ENCODE measurements at places on chromosomes 1 and 21.
A peak's percentile ranks its signal among the peaks of the same experiment; 100 is the strongest.

DNA sequence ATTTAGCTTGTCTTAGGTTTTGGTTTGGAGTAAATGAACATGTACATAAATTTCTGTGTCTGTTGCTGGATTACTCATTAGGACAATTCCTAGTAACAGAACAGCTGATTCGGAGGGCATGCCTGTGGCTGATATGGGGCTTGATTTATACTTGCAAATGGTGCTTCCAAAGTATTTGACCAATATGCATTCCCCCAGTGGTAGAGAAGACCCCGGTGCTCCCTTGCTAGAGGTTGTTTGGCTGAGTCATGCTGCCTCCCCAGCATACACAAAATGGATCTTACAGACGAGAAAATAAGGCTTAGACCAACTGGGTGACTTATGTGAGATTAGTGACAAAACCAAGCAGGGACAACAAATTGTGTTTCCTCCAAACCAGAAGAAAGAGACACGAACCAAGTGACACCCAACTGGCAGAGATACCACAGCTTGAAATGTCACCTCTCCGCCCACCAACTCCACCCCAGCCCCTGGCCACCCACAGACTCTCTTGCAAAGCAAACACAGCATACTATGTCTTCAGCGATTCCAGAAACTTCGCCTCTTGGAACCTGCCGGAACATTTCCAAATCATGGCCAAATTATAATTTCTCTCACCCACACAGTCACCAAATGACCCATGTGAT is 75.9 kb upstream of the ETS2 start:
- no peak for DNase-seq

GRCh38 chr1:162502077-162502476 is 4.5 kb downstream of the UHMK1 start:
- DNase-seq, result no peak

DNA sequence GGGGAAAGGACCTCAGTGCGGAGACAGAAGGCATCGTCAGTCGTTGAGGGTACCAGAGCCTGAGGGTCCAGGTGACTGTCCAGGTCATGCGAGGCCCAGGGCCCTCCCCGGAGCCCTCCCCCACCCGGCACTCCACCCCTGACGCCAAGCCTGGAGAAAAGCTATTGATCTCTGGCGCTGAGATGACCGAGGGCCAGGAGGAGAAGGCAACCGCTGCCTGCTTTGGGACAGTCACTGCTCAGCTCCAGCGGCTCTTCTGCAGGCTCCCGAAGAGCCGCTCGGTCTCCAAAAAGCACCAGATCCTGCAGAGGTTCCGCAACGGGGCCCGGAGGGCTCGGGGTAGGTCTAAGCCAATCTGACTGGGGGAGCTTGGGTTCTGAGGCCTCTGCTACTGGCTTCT is 10.9 kb downstream of the RASSF5 start:
- DNase-seq, result no peak

GRCh38 chr1:116923421-116923820 is 13.7 kb downstream of the PTGFRN start:
- no peak for DNase-seq

DNA sequence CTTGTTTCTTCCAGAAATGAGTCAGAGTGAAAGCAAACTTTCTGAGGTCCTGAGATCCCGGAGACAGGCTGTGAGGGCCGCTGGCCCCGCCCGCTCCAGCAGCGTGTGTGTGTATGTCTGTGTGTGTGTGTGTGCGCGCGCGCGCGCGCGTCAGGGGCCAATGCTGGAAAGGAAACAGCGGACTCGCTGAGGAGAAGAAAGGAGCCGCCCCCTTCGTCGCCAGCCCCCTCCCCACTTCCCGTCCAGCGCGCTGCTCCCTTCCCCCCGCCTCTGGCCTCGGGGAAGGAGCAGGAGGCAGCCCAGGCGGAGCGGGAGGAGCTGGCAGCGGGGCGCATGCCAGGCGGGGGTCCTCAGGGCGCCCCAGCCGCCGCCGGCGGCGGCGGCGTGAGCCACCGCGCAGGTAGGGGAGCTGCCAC is at the start of gene DISC1:
TSS of gene DISC1 (plus strand) at position 256 of the 416 bp plus-strand sequence. CDS start at position 334, 78 bp downstream.
- peak; percentile 10 for DNase-seq

DNA sequence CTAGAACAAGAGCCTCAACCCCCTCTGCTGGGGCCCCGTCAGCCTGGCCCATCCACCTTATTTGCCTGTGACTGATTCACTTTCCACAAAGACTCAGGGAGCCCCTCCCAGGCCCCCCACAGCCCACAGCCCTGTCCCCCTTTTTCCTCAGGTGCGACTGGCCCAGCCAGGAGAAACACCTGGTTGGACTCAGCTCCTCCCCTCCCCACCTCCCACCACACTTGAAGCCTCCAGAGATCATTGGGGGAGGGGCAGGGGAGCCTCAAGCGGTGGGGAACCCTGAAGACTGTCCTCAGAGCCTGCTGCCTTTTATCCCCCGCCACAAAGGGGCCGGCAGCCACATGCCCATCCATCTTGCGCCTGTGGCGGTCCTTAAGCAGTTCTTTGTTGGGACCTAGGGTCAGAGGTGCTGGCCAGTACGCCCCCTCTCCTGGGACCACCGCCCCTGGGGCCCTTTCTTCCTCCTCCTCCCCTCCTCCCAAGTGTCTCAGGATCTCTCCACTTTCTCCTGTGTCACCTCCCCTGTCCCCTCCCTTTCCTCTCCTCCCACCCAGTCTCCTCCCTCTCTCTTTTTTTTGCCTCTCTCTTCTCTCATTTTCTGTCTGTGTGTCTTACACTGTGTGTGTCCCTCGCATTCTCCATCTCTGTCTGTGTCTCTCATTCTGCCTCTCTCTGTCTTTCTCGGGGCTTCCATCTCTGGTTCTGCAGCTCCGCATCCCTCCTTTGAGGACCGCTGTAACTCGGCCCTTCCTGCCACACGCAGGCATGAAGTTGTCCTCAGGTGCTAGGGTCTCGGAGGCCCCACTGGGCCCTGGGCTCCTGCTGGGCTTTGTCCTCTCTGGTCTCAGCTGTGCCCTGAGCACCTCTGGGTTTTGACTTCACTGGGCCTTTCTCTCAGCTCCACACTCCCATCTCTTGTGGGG is 12.2 kb downstream of the CRABP2 start:
- DNase-seq, result peak; percentile 82

DNA sequence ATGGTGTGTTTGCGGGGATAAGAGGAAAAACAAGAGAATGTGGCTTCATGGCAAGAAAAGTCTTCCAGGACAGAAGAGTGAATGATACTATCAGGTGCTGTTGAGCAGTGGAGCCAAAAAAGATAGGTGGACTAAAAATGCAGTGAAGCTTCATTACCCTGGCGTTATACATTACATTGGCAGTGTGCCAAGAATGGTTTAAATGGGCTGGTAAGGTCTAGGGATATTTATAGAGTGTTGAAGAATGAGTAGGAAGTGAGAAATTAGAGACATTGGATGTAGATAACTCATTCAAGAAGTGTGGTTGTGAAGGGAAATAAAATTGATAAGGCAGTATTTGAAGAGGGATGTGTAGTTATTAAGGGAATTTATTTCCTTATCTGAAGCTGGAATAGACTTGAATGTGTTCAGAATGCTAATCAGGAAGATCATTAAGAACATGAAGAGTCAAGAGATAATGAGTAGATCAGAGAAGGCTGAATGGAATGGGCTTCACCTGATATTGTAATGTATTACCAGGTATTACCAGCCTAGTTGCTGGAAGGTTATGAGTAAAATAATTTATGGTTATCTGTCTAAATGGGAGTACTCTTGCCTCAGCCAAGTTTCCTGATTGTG is 72.7 kb downstream of the MAST2 start:
- DNase-seq, result peak; percentile 52

DNA sequence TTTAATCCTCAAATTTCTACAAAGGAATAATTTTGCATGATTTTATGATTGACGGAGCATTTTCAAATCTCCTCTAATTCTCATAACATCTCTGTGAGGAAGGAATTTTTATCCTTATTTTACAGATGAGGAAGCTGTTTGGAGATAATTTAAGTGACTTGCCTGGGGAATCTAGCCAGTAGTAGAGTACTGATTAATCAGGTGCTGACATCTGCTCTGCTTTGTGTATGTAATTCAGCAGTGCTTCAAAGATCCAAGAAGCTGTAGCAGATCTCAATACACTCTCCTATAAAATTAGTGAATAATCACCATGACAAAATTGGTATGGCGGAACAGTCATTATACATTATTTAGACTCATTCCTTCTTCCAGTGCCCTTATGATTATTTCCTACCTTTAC is 46.0 kb downstream of the DPH5 start:
- no peak for DNase-seq

- no peak for DNase-seq
Observed at GRCh38 chr1:116769561-116769977, 15.3 kb downstream of the CD2 start.

- no peak for DNase-seq
Observed at GRCh38 chr1:88883156-88883555, 8.2 kb downstream of the GTF2B start.

DNA sequence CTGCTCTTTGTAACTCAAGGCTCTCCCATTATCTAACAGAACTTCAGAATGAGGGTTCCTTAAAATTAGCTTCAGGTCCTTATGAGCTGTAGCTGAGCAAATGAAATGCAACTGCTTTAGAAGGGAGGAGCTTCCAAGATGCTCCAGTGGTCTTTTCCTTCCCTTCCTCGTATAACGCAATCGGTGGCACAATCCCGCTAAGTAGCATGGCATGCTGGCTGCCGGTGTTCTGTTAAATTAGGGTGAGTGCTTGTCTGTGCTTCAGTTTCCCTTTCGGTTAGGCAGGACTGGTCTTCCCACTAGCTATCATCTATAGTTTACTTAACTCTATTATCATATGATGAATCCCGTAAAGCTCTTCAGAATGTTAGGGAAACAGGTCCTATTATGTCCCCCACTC is 917 bp downstream of the KIAA0040 start:
- no peak for DNase-seq

DNA sequence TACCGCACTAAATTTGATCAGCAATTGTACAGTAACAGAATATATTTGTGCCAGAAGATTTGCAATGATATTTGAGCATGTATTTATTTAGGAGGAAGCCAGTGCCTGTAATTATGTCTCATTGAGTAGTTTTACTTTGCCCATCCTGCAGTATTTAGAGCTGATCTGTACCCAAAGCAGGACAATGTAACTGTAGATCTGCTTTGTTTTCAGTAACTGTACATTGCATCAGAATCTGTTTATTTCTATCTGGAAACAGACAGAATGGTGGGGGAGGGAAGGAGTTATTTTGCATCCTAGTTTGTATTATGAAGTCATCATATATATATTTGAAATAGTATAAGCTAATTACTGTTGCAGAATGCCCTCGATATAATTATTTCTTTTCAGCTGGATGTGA is 36.2 kb upstream of the LRRC8C start:
- peak; percentile 64 for DNase-seq

- DNase-seq, result no peak
Observed at GRCh38 chr1:53367503-53368313, 39.8 kb upstream of the LRP8 start.

GRCh38 chr1:78370356-78370755 is 120.4 kb upstream of the PTGFR start:
- DNase-seq, result no peak

DNA sequence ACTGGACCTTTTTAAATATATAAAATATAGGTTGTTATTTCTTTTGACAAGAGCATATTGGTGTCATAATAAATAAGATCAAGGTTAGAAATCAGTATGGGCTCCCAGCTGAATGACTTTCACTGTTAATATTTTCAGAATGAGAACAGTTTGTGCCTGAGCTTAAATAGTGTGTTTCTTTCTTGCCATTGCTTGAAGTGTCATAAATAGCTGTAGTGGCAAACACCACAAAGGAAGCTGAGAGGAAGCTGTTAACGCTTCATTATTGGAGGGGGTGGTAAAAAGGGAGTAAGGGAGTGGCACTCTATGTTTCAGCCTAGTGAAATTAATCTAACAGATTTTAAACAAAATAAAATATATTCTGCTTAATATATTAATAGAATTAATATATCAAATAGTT is 1089.8 kb upstream of the NCAM2 start:
- DNase-seq, result no peak

- DNase-seq, result no peak
Observed at GRCh38 chr1:241682921-241683320, 30.8 kb downstream of the WDR64 start.

GRCh38 chr1:201907621-201908020 is 18.9 kb downstream of the SHISA4 start:
- no peak for DNase-seq

GRCh38 chr21:15826147-15826780 is 96.5 kb downstream of the USP25 start:
- peak; percentile 9 for DNase-seq

- no peak for DNase-seq
Observed at GRCh38 chr1:61174060-61174795, 91.9 kb downstream of the NFIA start.

- no peak for DNase-seq
Observed at GRCh38 chr1:198915327-198916231, 276.7 kb downstream of the PTPRC start.

GRCh38 chr1:157437296-157437695 is 115.0 kb downstream of the FCRL5 start:
- no peak for DNase-seq

DNA sequence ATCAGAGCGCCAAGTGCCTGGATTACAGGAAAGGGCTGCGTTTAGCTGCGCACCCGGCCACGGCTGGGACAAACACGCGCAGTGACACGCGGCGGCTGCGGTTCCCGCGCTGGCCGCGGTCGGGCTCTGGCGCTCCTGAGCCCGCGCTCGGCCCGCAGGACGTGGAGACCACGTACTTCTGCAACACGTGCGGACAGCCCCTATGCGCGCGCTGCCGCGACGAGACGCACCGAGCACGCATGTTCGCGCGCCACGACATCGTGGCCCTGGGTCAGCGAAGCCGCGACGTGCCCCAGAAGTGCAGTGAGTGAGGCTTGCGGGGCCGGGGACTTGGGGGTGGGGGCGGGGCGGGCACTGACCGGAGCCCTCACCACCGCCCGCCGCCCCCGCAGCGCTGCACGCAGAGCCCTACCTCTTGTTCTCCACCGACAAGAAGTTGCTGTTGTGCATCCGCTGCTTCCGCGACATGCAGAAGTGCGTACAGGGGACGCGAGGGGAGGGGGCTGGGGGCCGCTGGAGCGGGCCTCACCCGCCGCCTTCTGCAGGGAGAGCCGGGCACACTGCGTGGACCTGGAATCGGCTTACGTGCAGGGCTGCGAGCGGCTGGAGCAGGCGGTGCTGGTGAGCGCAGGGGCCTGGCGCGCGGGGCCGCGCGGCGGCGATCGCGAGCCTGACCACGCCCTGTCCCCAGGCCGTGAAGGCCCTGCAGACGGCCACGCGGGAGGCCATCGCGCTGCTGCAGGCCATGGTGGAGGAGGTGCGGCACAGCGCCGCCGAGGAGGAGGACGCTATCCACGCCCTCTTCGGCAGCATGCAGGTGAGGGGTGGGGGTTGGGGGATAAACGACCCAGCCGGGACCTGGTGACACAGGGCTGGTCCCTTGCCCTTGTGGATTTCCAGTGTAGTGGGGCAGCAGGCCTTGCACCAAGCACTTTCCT is 3.1 kb downstream of the RNF207 start:
- peak; percentile 54 for DNase-seq

DNA sequence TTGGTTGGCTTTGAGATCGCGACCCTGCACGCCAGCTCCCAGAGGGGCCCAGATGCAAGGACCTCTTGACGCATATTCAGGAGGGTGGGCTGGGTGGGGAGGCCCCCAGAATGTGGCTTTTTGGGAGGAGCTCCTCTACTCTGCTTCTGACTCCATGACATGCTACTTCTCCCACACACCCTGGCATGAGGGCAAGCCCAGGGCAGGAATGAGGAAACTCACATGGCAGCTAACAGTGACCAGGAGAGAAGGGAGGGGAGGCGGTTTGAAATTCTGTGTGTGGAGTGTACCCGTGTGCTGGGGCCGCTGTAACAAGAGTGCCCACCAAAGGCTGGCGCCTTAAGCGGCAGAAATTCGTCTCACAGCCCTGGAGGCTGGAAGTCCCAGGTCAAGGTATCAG is 61.3 kb upstream of the GPR153 start:
- no peak for DNase-seq

- no peak for DNase-seq
Observed at GRCh38 chr1:111921948-111922347, 67.5 kb downstream of the KCND3 start.
